ENCODE measurements at places on chromosomes 11 and 22. TPM values are rescaled to one million over a fixed set of nuclear protein-coding genes. Genes with fewer than 3 reads are reported as not detected.
A peak's percentile ranks its signal among the peaks of the same experiment; 100 is the strongest.

Gene PATE4
- not detected for total RNA-seq

GRCh38 chr11:117701781-117702180 lies 95.2 kb downstream of the DSCAML1 start:
- DNase-seq, result no peak

GRCh38 chr22:35818897-35819296 lies 101.2 kb downstream of the APOL5 start:
- DNase-seq, result no peak

- no peak for DNase-seq
These were observed 12.5 kb upstream of the MB start for GRCh38 chr22:35629406-35630216.

DNA sequence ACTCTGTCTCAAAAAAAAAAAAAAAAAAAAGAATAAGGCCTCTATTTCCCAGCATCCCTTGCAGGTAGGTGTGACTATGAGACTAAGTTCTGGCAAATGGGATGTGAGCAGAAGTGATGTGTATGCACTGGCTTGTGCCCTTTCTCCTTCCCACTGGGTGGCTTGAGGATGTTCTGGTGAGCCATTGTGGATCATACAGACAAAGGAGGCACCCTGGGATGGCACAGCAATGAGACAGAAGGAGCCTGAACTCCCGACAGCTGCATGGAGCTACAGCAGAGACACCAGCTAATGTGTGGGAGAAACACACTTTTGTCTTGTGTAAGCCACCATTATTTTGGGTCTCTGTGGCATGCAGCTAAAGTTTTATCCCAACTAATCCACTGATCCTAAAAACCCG lies 10.6 kb upstream of the SORL1 start:
- DNase-seq, result no peak

DNA sequence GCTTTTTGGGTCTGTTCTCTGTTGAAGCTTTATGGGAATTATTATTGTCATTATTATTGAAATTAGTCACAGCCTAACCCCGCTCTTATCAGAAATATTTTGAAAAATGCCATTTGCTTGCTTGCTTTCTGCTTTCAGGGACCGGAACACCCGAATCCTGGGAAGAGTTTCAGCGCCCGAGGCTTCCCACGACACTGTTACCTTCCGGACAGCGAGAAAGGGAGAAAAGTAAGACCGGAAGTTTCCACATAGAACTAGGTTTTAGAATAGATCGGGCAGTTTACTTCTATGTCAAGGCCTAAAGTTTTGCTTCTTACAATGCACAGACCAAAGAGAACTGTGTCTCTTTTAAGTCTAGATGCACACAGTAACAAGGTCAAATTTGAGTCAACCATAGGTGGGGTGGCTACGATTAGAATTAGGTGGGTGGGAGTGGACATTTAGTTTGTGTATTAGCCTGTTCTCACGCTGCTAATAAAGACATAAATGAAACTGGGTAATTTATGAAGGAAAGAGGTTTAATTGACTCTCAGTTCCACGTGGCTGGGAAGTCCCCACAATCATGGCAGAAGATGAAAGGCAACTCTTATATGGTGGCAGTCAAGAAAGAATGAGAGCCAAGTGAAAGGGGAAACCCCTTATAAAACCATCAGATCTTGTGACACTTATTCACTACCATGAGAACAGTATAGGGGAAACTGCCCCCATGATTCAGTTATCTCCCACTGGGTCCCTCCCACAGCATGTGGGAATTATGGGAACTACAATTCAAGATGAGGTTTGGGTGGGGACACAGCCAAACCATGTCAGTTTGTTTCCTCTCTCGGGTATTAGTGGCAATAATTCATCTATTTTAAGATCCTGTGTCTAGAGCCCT lies 12.9 kb downstream of the MPEG1 start:
- no peak for DNase-seq

- peak; percentile 80 for DNase-seq
These were observed 631 bp downstream of the PHF21A start for GRCh38 chr11:46120346-46121300.

GRCh38 chr22:24553597-24554312 lies 1.2 kb downstream of the GUCD1 start:
- DNase-seq, result no peak
